ENCODE measurements at places on chromosomes 2 and 18.

DNA sequence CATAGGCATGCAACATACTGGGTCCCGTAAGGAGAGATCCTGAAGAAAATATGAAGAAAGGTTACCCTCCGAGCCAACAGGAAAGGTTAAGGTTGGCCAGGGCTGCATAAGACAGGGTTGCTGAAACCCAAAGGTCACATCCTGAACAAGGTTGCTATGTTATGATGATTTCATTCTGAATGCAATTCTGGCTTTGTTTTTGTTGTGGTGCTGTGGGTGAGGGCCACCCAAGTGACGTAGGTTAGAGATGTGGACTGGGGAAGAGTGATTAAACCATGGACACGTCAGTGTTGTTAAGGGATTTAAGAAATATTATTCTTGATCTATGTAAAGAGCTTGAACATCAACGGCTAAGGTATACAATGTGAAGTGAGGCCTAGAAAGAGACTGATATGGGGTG is 60.0 kb downstream of the ZEB2 start:
- DNase-seq: no peak

DNA sequence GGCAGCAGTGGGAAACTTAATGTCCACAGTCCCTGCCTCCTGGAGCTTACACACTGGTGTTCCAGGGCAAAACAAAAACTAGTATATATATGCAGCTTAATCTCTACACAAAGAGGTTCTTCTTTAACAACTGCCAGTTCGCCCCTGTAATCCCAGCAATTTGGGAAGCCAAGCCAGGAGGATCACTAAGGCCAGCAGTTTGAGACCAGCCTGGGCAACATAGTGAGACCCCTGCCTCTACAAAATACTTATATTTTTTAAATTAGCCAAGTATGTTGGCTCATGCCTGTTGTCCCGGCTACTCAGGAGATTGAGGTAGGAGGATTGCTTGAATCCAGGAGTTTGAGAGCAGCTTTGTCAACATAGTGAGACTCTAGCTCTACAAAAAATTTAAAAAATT is 17.2 kb upstream of the NEDD4L start:
- DNase-seq: no peak

DNA sequence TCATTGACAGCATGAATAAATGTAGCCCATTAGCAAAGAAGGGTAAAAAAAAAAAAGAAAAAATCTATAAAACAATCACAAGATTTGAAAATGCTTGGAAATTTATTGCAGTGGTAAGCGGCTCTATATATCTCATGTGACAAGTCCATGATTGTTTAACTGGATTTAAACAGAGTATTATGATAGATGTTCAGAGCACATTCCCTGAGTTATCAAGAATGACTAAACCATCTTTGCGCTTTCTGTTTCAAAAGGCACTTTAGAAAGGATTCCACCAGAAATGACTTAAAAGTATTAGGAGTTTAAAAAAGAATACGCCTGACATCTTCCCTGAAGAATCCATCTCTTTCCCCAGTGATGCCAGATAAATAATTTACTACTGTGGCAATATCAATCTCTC is 409.5 kb upstream of the UBE2E3 start:
- DNase-seq: no peak

GRCh38 chr2:144541396-144541795 is 21.5 kb upstream of the ZEB2 start:
- no peak for DNase-seq

DNA sequence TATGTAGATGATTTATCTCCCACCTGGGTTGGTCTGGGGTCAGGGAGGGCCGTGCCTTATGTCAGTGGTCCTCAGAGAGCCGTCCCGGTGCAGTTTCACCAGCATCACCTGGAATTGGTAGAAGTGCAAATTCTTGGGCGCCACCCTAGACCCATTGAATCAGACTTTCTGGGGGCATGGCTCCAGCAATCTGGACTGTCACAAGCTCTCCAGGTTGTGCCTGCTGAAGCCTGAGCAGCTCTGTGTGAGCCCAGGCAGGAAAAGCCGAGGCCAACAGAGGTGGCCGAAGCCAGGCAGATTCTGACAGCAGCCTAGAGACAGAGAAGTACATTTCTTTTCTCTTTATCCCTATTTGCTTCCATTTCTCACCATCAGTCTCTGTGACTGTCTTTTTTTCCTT is 98.4 kb upstream of the SEC11C start:
- no peak for DNase-seq

- no peak for DNase-seq
These were observed 489 bp downstream of the TRMT61B start for GRCh38 chr2:28869494-28870145.

- no peak for DNase-seq
These were observed 6.1 kb downstream of the SMAD7 start for GRCh38 chr18:48944634-48945033.

DNA sequence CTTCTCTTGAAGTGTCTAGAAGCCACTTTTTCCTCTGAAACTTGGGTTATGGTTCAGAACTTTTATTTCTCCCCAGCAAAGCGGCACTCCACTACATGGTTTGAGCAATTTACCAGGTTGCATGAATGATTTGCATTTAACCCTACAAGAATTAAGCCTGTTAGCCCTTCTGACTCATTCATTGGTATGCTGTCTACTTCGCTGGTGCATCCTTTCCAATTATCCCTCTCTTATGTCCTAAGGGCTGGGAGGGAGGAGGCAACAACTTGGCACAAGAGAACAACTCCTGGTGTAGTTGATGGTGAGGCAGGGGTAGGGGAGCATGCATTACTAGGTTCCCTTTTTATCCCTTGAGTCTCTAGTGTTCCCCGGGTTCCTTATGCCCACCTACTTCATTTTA is 293.4 kb upstream of the MEX3C start:
- DNase-seq: no peak

- no peak for DNase-seq
These were observed 63.0 kb downstream of the TANK start for GRCh38 chr2:161223139-161223732.

GRCh38 chr2:196739031-196739430 is 60.5 kb downstream of the GTF3C3 start:
- DNase-seq: no peak

DNA sequence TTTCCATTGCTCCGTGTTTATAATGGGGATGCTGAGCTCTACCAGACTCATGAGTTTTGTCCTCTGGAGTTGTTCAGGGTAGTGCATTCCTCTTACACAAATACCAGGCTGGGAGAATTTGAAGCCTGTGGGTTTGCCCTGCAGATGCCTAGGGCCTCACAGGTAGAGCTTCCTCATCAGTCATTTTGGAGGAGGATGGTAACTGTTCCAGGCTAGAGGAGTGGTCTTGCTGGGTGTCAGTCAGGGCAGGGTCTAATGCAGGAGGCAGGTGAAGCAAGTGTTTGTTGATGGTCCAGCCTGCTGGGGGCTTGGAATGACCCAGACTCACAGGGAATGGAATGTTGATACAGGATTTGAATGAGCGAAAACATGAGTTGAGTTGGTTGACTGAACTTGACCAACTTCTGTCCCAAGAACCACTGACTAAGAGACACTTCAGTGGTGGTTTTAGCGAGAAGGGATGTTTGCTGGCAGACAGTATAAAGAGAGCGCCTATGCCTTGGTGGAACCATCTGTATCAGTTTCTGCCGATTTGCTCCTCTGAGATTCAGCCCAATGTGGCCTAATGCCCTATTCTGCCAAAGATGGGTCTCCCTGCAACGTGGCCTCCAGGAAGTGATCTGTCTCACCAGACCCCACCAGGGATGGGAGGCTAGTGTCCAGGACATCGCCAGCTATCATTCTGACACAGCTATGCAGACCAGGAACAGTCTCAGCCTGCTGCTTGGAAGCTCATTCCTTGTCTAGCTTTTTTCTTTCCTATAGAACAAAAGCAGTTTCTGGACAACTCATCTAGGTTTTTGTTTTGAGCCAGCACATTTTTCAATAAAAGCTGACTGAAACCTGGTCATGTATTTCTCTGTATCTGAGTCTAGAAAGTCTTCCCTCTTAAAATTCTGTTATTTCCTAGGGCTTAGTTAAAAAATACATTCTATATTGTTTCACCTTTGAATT is 9.3 kb downstream of the IL1R2 start:
- no peak for DNase-seq

Measured in activated CD8-positive, alpha-beta memory T cell treated with anti-CD3 and anti-CD28 coated beads for 4 hours (primary cell).